ENCODE measurements at places on chromosomes 12 and 14. TPM values are rescaled to one million over a fixed set of nuclear protein-coding genes. Genes with fewer than 3 reads are reported as not detected.

The MANSC4 gene
- not detected for total RNA-seq

The RNASE3 gene
- not detected for total RNA-seq

The KRT79 gene
- total RNA-seq = not detected

DNA sequence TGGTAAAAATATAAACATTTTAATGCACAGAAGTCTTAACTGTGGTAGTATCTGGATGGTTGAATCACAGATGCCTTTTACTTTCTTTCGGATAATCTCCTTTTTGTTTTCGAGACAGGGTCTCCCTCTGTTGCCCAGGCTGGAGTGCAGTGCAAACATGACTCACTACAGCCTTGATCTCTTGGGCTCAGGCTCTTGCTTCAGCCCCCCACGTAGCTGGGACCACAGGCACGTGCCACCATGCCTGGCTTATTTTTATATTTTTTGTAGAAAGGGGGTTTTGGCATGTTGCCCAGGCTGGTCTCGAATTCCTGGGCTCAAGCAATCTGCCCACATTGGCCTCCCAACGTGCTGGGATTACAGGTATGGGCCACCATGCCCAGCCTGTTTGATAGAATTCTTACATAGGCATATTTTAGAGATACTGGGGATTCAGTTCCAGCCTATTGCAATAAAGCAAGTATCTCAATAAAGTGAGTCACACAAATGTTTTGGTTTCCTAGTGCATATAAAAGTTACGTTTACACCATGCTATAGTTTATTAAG lies 99.2 kb downstream of the SNAPC1 start:
- DNase-seq = no peak

DNA sequence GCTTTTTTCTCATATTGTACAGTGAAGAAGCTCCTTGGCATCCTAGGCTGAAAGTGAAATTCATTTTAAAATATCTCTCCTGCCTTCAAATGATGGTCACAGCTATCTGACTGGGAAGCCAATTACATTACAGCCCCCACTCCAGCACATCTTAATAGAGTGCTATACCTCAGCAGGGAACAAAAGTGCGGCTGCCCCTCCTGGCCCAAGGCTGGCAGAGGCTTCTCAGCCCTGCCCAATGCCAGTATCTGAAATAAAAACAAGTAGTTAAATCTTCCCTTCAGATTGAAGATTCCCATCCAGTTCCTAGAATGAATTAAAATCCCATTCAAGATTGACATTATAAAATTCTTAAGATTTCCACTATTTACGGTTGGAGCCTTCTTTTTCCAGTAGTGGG lies 54.9 kb upstream of the GNG2 start:
- no peak for DNase-seq

GRCh38 chr12:95004610-95005009 lies 1.1 kb upstream of the NDUFA12 start:
- no peak for DNase-seq

The REP15 gene
- 2.1 TPM for total RNA-seq

The DAD1 gene
- total RNA-seq = 311 TPM

- no peak for DNase-seq
These were observed 700 bp downstream of the CNIH1 start for GRCh38 chr14:54440476-54440872.

GRCh38 chr14:31124197-31124596 lies 83.4 kb downstream of the HECTD1 start:
- DNase-seq = no peak

DNA sequence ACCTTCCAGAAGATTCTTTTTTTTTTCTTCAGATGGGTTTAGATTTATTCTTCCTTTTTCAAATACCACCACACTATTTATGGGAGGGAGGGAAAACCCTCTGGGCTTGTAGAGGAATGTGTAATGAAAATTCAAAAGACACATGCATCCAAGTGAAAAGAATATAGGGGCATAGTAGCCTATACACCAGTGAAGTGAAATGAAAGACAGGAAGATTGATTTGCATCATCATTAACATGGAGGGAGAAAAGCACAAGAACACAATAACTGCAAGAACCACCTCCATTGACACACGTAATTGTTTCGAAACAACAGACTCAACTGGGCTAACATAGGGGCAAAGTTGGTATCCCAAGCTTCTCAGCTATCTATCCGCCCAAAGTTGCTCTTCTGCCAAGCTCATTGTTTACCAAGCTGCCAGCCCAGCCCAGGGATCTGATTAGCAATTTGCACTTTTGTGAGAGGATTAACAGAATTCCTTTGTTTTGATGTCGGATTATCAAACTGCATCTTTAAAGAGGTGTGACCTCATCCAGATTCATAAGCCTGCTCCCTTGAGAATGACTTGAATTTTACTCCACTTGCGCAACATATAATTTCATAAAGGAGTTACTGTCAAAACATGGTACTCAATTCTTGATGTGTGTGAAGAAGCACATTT lies 430.5 kb upstream of the SOX5 start:
- DNase-seq = no peak

The HOXC10 gene
- total RNA-seq = 1.4 TPM

The CEBPE gene
- not detected for total RNA-seq

The SYNE2 gene
- 2.6 TPM for total RNA-seq

GRCh38 chr14:72962829-72963312 lies 36.6 kb downstream of the DCAF4 start:
- DNase-seq = peak; percentile 93

The DIO2 gene
- total RNA-seq = 70.7 TPM

GRCh38 chr14:104133496-104133895 lies 4.9 kb upstream of the KIF26A start:
- DNase-seq = no peak

- DNase-seq = no peak
These were observed at the start of gene KLRD1 for GRCh38 chr12:10307630-10308029. Gene KLRD1, plus strand, starts transcription at chr12:10307870. Its CDS starts 208 bp downstream, at chr12:10308078.
